ENCODE measurements at places on chromosomes 1 and 21.

DNA sequence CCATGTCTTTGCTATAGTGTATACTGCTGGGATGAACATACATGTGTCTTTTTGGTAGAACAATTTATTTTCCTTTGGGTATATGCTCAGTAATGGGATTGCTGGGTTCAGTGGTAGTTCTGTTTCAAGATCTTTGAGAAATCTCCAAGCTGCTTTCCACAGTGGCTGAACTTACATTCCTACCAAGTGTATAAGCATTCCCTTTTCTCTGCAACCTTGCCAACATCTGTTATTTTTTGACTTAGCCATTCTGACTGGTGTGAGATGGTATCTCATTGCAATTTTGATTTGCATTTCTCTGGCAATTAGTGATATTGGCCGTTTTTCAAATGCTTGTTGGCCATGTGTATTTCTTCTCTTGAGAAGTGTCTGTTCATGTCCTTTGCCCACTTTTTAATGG lies 37.5 kb upstream of the ANGPTL1 start:
- DNase-seq: no peak

DNA sequence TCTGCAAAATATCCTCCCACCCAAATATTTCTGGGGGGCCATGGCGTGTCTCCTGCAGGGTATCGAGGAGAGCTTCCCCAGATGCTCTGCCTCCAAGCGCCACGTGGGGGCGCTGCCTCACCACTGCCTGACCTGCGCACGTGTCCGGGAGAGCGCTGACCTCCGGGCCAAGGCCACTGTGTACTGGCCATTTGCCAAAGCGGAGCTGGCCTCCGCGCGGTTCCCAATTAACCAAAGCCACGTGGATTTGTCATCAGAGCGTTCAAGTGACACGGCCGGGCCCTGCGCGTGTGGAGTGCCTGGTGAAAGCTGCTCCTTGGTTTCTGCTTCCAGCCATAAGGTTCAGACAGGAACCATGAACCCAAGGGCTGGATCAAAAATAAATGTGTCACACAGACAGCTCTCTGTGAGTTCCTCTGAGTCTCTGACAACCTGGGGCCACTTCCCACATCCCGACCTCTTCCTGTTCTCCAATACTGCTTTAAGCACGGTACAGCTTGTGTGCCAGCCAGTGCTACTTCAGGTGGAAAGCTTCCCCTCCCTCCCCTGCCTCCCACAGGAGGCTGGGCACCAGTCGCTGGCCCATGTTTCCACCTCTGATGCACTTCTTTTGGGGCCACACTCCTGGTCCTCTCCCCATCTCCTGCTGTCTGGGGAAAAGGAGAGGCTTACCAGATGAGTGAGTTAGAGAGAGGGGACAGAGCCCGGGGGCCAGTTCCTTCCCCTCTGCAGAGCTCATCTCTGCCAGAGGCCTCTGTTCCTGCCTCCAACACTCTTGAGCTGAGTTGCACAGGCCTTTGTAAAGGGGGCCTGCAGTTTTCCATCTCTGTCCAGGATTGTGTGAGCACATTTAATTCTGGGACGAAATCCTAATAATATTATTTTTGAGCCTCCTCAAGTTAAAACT lies 26.1 kb downstream of the ZP4 start:
- no peak for DNase-seq

GRCh38 chr1:93154898-93155297 lies 25.3 kb downstream of the TMED5 start:
- DNase-seq: no peak

DNA sequence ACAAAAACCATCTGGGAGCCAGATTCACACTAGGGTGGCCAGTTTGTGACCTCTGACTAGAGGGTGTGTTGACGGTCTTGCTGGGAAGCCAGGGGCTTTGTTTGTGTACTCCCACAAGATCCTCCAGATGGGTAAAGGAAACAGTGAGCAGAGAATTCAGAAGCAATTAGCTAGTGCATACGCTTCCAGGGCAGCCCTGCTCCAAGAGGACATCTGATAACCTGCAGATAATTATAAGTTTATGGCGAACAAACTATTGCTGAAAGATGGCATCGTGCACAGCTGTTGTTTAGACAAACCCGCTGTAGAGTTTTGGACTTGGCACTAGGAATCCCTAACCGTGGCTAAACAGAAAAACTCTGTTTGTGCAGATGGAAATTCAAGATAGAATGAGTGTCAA lies 326.4 kb downstream of the TGFB2 start:
- no peak for DNase-seq

GRCh38 chr1:169250795-169251194 lies 116.8 kb downstream of the NME7 start:
- DNase-seq: no peak

DNA sequence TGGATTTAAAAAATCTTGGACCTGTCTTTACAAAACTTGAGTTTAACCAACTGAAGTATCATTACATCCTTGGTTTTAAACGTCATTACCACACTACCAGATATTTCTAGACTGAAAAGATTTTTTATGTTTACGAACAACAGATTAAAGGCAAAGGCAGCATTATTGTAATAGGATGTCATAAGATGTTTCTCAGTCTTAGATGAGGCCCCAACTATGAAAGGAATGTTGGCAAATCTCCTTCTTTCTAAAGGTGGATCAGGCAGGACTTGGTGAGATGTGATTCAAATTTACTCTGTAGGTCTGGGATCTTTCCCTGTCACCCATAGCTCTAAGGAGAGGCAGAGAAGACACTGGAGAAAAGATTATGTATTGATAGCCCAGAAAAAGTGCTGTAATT lies 417.9 kb downstream of the PTBP2 start:
- no peak for DNase-seq

- DNase-seq: no peak
Observed at GRCh38 chr1:55531644-55532043, 316.5 kb upstream of the USP24 start.

GRCh38 chr1:51966559-51966958 lies 23.9 kb downstream of the RAB3B start:
- no peak for DNase-seq

DNA sequence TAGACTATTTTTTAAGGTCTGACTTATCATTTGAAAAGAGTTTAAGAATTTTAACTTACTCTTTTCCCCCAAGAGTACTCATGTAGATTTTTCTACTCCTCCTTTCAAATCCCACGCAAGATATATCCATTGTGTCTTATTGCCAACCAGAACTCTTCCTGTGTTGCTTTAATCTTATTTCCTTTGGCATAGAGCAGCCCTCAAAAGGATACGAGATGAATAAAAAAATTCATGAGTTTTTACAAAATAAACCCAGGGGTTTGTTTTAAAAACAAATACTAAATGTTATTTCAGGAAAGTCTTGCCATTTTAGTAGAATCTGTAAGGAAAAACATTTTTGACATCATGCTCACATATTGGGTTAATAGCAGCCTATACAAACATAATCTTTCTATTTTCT lies 543.2 kb upstream of the CXADR start:
- DNase-seq: no peak

DNA sequence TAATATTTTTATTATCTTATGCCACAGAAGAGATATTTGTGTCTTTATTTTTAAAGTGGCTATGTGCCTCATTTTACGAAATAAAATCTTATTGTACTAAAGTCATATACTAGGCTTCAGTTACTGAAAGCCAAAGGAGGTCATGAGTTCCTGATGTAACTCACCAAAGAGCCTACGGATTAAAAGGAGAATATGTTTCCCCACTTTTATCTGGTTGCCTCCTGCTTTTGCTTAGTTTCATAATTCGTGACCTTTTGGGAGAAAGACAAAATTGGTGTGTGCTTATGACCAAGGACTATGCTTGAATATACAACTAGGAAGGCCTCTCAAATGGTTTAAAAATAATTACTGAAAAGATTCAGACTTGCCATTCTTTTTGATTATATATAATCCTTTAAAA lies 18.2 kb upstream of the AHCTF1 start:
- DNase-seq: no peak

Data from stimulated activated naive CD4-positive, alpha-beta T cell (primary cell).